Aorta (tissue), 5 donors: ENCODE measurements at places on chromosomes 5 and 9. TPM values are rescaled to one million over a fixed set of nuclear protein-coding genes. Genes with fewer than 3 reads are reported as not detected.

DNA sequence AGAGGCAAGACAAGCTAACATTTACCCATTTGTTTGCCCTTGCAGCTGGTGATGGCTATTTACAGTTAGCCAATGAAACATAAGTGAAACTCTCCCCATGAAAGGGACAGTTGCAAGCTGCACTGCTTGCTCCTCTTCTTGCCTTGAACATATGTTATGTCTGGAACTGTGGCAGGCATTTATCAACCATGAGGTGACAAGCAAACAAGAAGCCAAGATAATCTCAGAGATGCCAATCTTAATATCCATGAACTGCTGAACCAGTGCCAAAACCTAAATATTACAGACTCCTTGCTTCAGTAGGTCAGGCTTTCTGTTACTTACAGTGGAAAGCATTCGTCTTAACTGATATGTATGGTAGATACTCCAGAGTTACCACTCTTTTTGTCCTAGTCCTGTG, 133.4 kb downstream of the ACTBL2 start:
- no peaks in the 10 kb centered on the region for H3K27me3 ChIP-seq
- no peaks in the 10 kb centered on the region for H3K36me3 ChIP-seq
- DNase-seq: no peak
- peak overlapping the region; percentile 34 for H3K4me3 ChIP-seq
- H3K4me1 ChIP-seq: no peaks in the 10 kb centered on the region
- H3K27ac ChIP-seq: peak overlapping the region; percentile 28

DNA sequence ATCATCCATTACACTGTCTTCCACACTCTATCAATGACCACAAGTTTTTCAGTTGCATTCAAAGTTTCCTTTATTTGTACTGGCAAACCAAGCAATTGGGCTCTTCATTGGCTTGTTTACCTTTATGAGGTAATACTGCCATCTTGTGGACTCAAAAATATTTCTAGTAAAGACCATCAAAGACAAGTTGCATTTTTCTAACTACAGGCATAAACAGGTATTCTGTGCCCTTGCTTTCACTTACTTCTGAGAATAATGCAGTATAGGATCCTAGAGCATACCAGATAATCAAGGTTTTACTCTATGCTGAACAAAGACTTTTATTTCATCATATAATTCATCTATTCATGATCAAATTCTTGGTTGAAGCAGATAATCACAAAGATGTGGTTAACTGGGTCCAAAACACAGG, 173.7 kb upstream of the POU5F2 start:
- H3K4me3 ChIP-seq: no peak overlapping the region
- H3K36me3 ChIP-seq: no peaks in the 10 kb centered on the region
- H3K27me3 ChIP-seq: no peaks in the 10 kb centered on the region
- DNase-seq: no peak
- H3K27ac ChIP-seq: no peak overlapping the region

DNA sequence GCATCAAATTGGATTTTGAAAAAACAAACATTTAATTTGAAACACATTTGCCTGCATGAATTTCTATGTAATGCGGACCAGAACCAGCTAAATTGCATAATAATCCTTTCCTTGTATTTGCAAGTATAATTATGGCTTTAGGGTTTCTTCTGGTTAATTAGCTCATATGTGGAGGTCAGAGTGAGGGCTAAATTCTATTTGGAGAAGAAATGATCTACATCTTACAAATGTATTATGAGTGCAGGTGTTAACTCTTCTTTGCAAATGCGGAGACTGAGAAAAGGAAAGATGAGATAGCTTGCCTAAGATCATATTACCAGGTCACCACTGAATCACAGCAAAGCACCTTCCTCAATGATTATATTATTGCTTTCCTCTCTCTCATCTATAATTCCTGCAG, 194.7 kb downstream of the CDH9 start:
- H3K4me3 ChIP-seq: no peak overlapping the region
- no peaks in the 10 kb centered on the region for H3K36me3 ChIP-seq
- no peak for DNase-seq
- H3K27ac ChIP-seq: no peak overlapping the region

GRCh38 chr5:103119070-103119764, 721 bp downstream of the GIN1 start:
- peaks cover 5% of the 10 kb centered on the region for H3K4me1 ChIP-seq
- H3K36me3 ChIP-seq: no peaks in the 10 kb centered on the region

DNA sequence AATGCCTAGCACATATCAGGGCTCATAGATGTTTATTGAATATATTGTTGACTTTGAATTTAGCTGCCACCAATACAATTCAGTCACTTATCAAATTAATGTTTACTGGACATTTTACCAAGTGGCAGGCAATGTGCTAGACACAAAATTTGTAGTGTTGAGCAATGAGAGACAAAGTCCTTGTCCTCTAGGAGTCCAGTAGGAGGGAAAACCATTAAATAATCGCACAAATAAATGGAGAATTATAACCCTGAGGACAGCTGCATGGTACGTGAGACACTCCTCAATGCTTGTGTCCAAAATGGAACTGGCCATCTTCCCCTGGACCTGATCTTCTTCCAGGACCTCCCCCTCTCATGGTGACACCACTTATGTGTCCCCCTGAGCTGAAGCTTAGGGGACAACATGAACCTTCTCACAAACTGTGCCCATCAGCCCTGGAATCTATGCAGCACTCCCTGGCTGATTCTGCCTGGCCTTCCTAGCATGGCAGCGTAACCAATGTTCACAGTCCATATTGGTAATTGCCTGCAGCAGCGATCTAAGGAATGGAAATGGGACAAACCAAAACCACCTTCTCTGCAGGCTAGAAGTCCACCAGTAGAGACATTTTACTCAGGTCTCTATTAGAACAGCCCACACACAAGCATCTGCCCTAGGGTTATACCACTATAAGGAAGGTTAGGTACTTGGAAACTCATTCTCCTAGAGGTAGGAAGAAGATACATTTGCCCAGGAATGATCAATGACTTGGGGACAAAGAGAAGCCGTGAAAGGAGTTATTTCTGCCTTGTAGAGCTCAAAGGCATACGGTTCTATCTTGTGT, 75.5 kb downstream of the FGF1 start:
- H3K4me3 ChIP-seq: no peak overlapping the region
- no peaks in the 10 kb centered on the region for H3K27me3 ChIP-seq
- no peak overlapping the region for H3K27ac ChIP-seq

GRCh38 chr9:121261755-121262154, 6.2 kb upstream of the GSN start:
- no peak overlapping the region for H3K4me3 ChIP-seq
- no peaks in the 10 kb centered on the region for H3K4me1 ChIP-seq
- DNase-seq: no peak

The PPP2R2B gene
- 2.0 TPM for polyA plus RNA-seq

DNA sequence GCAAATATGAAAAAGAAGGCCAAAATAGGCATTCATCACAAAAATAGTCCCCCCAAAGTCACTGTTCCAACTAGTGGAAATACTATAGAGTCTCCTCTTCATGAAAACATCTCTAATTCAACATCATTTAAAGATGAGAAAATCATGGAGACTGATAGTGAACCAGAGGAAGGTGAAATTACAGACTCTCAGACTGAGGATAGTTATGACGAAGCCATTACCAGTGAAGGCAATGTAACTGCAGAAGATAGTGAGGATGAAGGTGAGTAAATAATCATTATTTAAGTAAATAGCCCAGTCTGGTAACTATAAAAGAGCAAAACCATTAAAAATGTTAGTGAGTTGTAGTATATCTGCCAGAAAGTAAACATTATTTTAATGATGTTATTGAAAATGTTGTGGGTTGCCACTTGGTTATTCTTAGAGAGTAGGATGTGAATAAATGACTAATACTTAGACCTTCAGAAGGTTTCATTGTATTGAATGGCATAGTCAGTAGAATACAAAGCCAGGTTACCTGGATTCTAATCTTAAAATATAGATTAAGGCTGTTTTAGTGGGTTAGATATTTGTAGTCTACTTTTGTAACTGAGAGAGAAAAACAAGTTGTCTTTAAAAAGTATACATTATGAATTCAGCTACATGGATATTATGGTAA, 16.3 kb downstream of the AGGF1 start:
- no peaks in the 10 kb centered on the region for H3K4me1 ChIP-seq
- no peaks in the 10 kb centered on the region for H3K27me3 ChIP-seq
- no peak overlapping the region for H3K27ac ChIP-seq
- H3K36me3 ChIP-seq: no peaks in the 10 kb centered on the region

The CNTFR gene
- polyA plus RNA-seq: 1.4 TPM

DNA sequence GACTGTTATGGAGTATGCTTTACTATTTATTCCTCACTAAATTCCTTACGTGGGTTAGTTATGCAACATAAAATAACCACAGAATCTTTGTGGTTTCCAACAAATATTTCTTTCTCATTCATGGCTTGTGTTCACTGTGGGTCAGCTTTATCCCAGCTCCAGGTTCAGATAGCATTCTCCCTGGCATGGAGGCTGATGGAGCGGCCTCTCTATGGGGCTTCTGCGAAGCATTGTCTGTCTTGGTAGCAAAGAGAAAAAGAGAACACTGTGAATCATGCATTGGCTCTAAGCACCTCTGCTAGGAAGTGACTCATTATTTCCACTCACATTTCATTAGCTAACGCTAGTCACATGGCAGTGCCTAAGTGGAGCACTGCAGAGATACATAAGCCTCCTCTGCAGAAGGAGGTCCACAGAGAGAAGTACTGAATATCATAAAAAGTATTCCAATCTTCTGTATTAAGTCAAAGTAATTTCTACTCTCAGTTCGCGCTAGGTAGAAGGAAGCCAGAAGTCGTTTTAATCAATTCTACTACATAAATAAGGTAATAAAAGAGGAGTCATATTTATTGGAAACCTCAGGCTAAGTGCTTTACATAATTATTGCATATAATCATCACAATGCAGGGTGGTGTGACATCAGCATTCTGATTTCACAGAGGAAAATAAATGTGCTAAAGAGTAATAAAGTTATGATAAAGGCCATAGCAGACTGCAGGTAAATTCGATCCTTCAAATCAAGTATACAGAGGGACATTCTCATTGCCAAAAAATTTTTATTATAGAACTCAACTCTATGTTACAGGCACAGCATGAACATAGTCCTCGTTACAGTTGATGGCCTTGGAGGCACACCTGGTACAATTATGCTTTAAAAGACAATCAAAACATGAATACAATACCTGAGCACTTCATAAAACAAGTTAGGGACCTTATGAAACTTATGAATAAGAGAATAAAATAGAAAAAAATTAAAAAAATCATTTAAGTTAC, 531.1 kb downstream of the CETN3 start:
- H3K4me3 ChIP-seq: no peak overlapping the region
- no peak for DNase-seq
- H3K36me3 ChIP-seq: no peaks in the 10 kb centered on the region
- no peak overlapping the region for H3K27ac ChIP-seq

DNA sequence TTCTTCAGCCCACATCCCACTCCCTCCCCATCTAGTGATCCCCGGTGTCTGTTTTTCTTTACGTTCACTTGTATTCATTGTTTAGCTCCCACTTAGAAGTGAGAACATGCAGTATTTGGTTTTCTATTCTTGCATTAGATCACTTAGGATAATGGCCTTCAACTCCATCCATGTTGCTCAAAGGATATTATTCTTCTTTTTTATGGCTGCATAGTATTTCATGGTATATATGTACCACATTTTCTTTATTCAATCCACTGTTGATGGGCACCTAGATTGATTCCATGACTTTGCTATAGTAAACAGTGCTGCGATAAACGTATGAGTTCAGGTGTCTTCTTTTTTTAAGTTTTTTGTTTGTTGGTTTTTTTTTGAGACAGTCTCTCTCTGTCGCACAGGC, 29.1 kb upstream of the CCNB1 start:
- no peaks in the 10 kb centered on the region for H3K4me1 ChIP-seq
- peaks cover 5% of the 10 kb centered on the region for H3K36me3 ChIP-seq
- no peak overlapping the region for H3K27ac ChIP-seq
- DNase-seq: no peak

- H3K27me3 ChIP-seq: no peaks in the 10 kb centered on the region
- no peak for DNase-seq
- H3K4me1 ChIP-seq: no peaks in the 10 kb centered on the region
- H3K27ac ChIP-seq: no peak overlapping the region
- H3K4me3 ChIP-seq: no peak overlapping the region
- H3K36me3 ChIP-seq: peaks cover 12% of the 10 kb centered on the region
Observed at GRCh38 chr5:31496891-31497290, 35.0 kb downstream of the DROSHA start.

GRCh38 chr5:168324859-168325630, 33.6 kb downstream of the WWC1 start:
- no peak overlapping the region for H3K4me3 ChIP-seq
- no peaks in the 10 kb centered on the region for H3K36me3 ChIP-seq
- DNase-seq: no peak
- no peak overlapping the region for H3K27ac ChIP-seq

GRCh38 chr5:59517926-59518585, 375.5 kb downstream of the PDE4D start:
- no peaks in the 10 kb centered on the region for H3K4me1 ChIP-seq
- DNase-seq: no peak
- H3K36me3 ChIP-seq: no peaks in the 10 kb centered on the region
- no peak overlapping the region for H3K27ac ChIP-seq
- H3K4me3 ChIP-seq: no peak overlapping the region
- no peaks in the 10 kb centered on the region for H3K27me3 ChIP-seq

- no peaks in the 10 kb centered on the region for H3K4me1 ChIP-seq
- H3K4me3 ChIP-seq: no peak overlapping the region
- H3K36me3 ChIP-seq: no peaks in the 10 kb centered on the region
- H3K27me3 ChIP-seq: no peaks in the 10 kb centered on the region
- no peak overlapping the region for H3K27ac ChIP-seq
Observed at GRCh38 chr5:173826428-173827350, 61.5 kb upstream of the CPEB4 start.

GRCh38 chr5:176832162-176832561, 21.8 kb downstream of the UNC5A start:
- H3K4me3 ChIP-seq: no peak overlapping the region
- no peaks in the 10 kb centered on the region for H3K4me1 ChIP-seq
- H3K27me3 ChIP-seq: no peaks in the 10 kb centered on the region
- DNase-seq: no peak
- H3K36me3 ChIP-seq: no peaks in the 10 kb centered on the region

The SLC25A2 gene
- not detected for polyA plus RNA-seq

GRCh38 chr5:119743927-119744326, 114.6 kb downstream of the FAM170A start:
- no peaks in the 10 kb centered on the region for H3K4me1 ChIP-seq
- H3K27me3 ChIP-seq: no peaks in the 10 kb centered on the region
- no peak for DNase-seq
- no peak overlapping the region for H3K4me3 ChIP-seq
